ENCODE measurements at places on chromosomes 11 and 22.

DNA sequence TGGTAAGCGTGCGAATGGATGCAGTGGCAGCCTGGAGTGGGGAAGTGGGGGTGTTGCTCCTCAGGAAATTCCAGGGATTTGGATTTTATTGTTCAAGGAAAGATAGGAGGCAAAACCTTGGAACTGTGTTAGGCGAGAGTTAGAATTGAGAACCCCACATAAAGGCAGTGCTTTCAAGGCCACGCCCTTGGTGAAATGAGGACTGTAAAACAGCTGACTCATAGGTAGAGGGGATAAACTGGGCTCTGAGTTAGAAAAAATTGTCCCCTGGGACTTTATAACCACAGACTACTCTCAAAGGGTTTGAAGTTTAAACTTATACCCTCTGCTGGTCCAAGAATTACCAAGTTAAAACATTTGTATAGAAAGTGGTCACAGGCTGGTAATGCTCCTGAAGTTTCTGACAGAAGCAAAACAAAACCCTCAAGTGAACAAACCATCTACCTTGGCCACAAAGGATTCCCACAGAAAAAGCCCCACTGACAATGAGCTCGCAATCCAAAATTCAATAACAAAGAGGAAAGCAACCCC, 250.3 kb upstream of the TBCEL start:
- no peak for DNase-seq

- DNase-seq = no peak
Observed at GRCh38 chr22:49081261-49081666, 746.4 kb downstream of the BRD1 start.

DNA sequence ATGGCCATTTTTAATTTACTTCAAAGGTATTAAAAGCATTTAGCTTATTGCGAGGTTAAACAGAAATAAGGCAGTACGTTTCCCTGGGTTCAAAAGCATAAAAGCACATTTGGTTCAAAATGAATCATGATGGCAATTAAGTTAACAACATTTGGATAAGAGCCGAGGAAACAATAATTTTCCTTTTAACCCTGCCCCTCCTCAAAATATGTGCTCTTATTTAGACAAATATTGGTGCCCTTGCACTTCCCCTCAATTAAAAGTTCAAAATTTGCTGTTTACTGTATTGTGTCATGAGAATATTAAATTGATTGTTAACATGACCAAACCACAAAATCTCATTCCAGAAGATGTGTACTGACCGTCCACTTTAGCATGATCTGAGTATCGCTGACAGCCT, 48.7 kb downstream of the VSIG10L2 start:
- DNase-seq = no peak

DNA sequence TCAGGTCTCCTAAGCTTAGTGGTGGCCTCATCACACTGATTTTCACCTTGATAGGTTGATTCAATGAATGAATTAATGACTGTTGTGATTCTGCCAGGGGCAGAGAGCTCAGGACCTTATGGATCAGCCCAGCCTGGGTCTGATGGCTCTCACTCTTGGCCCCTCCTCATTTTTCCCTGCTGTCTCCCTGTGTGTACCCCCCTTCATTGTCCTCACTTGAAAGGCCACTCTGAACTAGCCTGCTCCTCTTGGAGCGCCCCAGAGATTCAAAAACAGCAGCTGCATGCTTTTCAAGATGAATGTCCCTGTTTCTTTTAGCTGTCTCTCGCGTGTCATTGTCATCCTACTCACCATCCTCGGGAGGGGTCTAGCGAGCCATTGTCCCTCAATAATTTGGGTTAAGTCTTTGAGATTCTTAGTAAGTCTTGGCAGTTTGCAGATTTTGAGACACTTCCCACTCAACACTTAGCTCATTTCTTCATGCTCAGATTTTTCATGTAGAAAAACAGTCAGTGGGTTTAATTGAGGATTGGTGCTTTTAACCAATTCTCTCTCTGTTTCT, 42.5 kb upstream of the MICAL2 start:
- DNase-seq = no peak

DNA sequence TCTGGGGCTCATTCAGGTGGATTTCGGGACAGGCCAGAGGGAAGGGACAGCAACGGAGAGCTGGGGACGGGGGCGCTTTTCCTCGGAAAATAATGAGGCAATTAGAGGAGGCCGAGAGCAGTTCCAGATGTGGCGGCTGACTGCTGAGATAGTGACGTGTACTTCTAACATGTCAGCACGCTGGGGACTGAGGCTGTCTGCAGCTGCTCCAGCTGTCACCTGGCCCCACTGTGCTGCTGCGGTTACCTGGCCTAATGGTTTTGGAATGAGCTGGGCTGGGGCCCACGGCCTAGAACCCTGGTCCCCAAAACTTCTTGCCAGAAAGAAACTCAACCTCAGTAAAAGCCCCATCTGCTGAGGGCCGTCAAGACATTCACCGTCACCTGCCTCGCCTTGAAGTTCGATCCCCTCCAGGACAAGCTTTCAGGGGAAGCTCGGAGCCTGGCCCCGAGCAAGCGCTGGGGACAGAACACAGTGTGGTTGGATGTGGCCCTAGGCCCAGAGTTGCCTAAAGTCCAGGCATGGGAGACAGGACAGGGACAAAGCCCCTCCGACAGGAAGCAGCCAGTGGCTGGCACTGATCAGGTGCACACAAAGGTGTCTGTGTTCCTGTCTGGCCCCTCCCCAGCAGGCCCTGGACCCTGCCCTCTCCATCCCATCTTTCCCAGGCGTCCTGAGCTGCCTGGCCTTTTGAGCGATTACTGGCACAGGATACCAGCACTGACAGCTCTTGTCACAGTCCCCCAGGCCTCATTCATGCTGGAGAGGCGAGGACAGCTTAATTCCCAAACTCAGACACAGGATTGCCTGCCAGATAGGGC, 22.1 kb downstream of the RPUSD4 start:
- no peak for DNase-seq

All from fibroblast of lung (primary cell).